ENCODE measurements at places on chromosomes 1 and 21.

GRCh38 chr1:88052167-88052566 lies 631.9 kb upstream of the PKN2 start:
- no peak overlapping the region for H3K4me3 ChIP-seq
- no peaks in the 10 kb centered on the region for H3K4me1 ChIP-seq
- H3K36me3 ChIP-seq: no peaks in the 10 kb centered on the region
- DNase-seq: no peak
- H3K27ac ChIP-seq: no peak overlapping the region

- no peaks in the 10 kb centered on the region for H3K27me3 ChIP-seq
- no peak overlapping the region for H3K27ac ChIP-seq
- peaks cover 5% of the 10 kb centered on the region for H3K36me3 ChIP-seq
- H3K4me1 ChIP-seq: peaks cover 2% of the 10 kb centered on the region
Measured at GRCh38 chr1:43719063-43719462, 11.7 kb downstream of the ST3GAL3 start.

- peak overlapping the region; percentile 65 for H3K4me3 ChIP-seq
- no peaks in the 10 kb centered on the region for H3K36me3 ChIP-seq
- DNase-seq: no peak
- peaks cover 10% of the 10 kb centered on the region for H3K4me1 ChIP-seq
- H3K27ac ChIP-seq: no peak overlapping the region
Measured at GRCh38 chr1:201739080-201739479, 89.9 kb upstream of the IPO9 start.

GRCh38 chr1:201319631-201320030 lies 36.3 kb downstream of the PKP1 start:
- DNase-seq: no peak
- H3K36me3 ChIP-seq: no peaks in the 10 kb centered on the region
- no peak overlapping the region for H3K4me3 ChIP-seq
- no peak overlapping the region for H3K27ac ChIP-seq
- peaks cover 6% of the 10 kb centered on the region for H3K27me3 ChIP-seq

GRCh38 chr1:26733982-26734381 lies 38.2 kb downstream of the ARID1A start:
- DNase-seq: peak; percentile 68
- peaks cover 60% of the 10 kb centered on the region for H3K36me3 ChIP-seq
- no peak overlapping the region for H3K4me3 ChIP-seq
- no peaks in the 10 kb centered on the region for H3K27me3 ChIP-seq

- no peak overlapping the region for H3K27ac ChIP-seq
- no peak for DNase-seq
- H3K36me3 ChIP-seq: no peaks in the 10 kb centered on the region
- H3K27me3 ChIP-seq: no peaks in the 10 kb centered on the region
- no peak overlapping the region for H3K4me3 ChIP-seq
- H3K4me1 ChIP-seq: no peaks in the 10 kb centered on the region
Measured at GRCh38 chr1:214120951-214121350, 133.2 kb downstream of the PROX1 start.

DNA sequence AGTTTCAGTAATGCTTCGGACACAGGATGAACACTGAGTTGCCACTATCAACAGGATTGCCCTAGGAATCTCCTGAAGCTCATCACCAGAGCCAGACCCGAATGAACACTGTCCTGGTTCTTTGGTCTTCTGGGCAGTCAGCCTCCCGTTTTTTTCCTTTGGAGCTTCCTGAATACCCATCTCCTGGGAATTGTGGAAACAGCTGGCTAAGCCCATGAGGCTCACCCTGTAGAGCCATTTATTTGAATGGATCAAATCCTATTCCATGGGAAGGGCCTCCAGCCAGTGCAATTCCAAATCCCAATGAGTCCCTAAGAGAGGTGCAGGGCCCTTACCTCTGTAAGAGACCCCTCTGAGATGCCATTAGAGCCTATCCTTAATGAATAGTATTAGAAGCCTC lies 5.9 kb downstream of the RCSD1 start:
- H3K4me3 ChIP-seq: peak overlapping the region; percentile 15
- no peak for DNase-seq
- peaks cover 89% of the 10 kb centered on the region for H3K4me1 ChIP-seq
- H3K36me3 ChIP-seq: peaks cover 63% of the 10 kb centered on the region
- no peaks in the 10 kb centered on the region for H3K27me3 ChIP-seq

GRCh38 chr21:38384675-38385426 lies 113.4 kb downstream of the ERG start:
- H3K27me3 ChIP-seq: peaks cover 9% of the 10 kb centered on the region
- H3K4me3 ChIP-seq: no peak overlapping the region
- H3K36me3 ChIP-seq: no peaks in the 10 kb centered on the region
- peaks cover 14% of the 10 kb centered on the region for H3K4me1 ChIP-seq

GRCh38 chr1:230869500-230869899 lies 1.2 kb upstream of the C1orf198 start:
- DNase-seq: no peak
- H3K36me3 ChIP-seq: no peaks in the 10 kb centered on the region
- peak overlapping the region; percentile 60 for H3K4me3 ChIP-seq
- no peak overlapping the region for H3K27ac ChIP-seq
- peaks cover 49% of the 10 kb centered on the region for H3K27me3 ChIP-seq

DNA sequence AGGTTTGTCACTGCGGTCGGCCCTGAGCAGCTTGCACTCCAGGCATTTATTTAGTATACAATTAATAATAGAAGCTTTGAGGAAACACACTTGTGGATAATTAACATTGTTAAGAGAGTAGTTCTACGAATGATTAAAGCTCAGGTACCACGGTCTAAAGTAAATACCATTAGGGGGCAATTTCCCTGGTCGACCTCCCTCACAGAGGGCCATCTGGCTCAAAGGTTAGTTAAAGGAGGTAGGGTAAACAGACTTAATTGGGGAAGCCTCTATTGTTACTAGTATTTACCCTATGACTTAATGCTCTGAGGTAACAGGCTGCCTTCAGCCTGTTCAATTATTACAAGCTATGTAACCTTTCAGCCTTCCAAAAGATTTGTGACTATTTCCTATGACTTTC lies 122.3 kb upstream of the SLC44A3 start:
- DNase-seq: no peak
- peaks cover 5% of the 10 kb centered on the region for H3K4me1 ChIP-seq
- no peak overlapping the region for H3K4me3 ChIP-seq
- H3K27ac ChIP-seq: no peak overlapping the region

- H3K36me3 ChIP-seq: no peaks in the 10 kb centered on the region
- H3K27me3 ChIP-seq: peaks cover 13% of the 10 kb centered on the region
- no peak for DNase-seq
- no peak overlapping the region for H3K27ac ChIP-seq
- peaks cover 7% of the 10 kb centered on the region for H3K4me1 ChIP-seq
- no peak overlapping the region for H3K4me3 ChIP-seq
Measured at GRCh38 chr1:70518106-70518505, 107.0 kb downstream of the CTH start.

DNA sequence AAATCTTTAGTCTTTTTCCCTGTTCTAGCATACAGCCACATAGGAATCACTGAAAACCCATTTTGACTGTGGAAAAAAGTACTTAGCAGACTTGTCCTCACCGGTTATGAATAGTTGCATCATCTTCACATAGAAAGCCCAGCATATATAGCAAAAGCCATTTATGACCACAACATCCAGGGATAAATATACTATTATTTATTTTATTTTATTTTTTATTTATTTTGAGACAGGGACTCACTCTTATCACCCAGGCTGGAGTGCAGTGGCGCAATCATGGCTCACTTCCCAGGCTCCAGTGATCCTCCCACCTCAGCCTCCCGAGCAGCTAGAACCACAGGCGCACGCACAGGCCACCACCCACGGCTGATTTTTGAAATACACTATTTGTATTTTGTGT lies 175.3 kb downstream of the GALNT2 start:
- peaks cover 21% of the 10 kb centered on the region for H3K4me1 ChIP-seq
- no peak overlapping the region for H3K27ac ChIP-seq
- DNase-seq: no peak

- no peaks in the 10 kb centered on the region for H3K36me3 ChIP-seq
- H3K4me1 ChIP-seq: no peaks in the 10 kb centered on the region
- no peak overlapping the region for H3K27ac ChIP-seq
- no peak for DNase-seq
- no peak overlapping the region for H3K4me3 ChIP-seq
Measured at GRCh38 chr1:12690156-12690555, 25.8 kb upstream of the AADACL3 start.

- no peak overlapping the region for H3K4me3 ChIP-seq
- H3K4me1 ChIP-seq: peaks cover 8% of the 10 kb centered on the region
- H3K36me3 ChIP-seq: no peaks in the 10 kb centered on the region
- no peaks in the 10 kb centered on the region for H3K27me3 ChIP-seq
- DNase-seq: no peak
- H3K27ac ChIP-seq: no peak overlapping the region
Measured at GRCh38 chr21:43812139-43812821, 22.9 kb downstream of the RRP1 start.

GRCh38 chr1:11822091-11822490 lies 16.1 kb downstream of the CLCN6 start:
- H3K4me1 ChIP-seq: no peaks in the 10 kb centered on the region
- no peak for DNase-seq
- H3K4me3 ChIP-seq: no peak overlapping the region
- H3K36me3 ChIP-seq: peaks cover 8% of the 10 kb centered on the region
- H3K27me3 ChIP-seq: no peaks in the 10 kb centered on the region
- no peak overlapping the region for H3K27ac ChIP-seq

GRCh38 chr1:111369177-111369576 lies 58.4 kb downstream of the OVGP1 start:
- peaks cover 2% of the 10 kb centered on the region for H3K4me1 ChIP-seq
- peaks cover 37% of the 10 kb centered on the region for H3K27me3 ChIP-seq
- no peaks in the 10 kb centered on the region for H3K36me3 ChIP-seq
- DNase-seq: no peak
- H3K27ac ChIP-seq: no peak overlapping the region
- no peak overlapping the region for H3K4me3 ChIP-seq

- no peak overlapping the region for H3K4me3 ChIP-seq
- no peak overlapping the region for H3K27ac ChIP-seq
- no peaks in the 10 kb centered on the region for H3K27me3 ChIP-seq
- DNase-seq: peak; percentile 56
Measured at GRCh38 chr21:38126666-38127303, 130.0 kb upstream of the KCNJ15 start.

GRCh38 chr1:186091222-186091720 lies 283.8 kb downstream of the TPR start:
- H3K4me1 ChIP-seq: no peaks in the 10 kb centered on the region
- no peak overlapping the region for H3K27ac ChIP-seq
- DNase-seq: no peak
- no peaks in the 10 kb centered on the region for H3K36me3 ChIP-seq

DNA sequence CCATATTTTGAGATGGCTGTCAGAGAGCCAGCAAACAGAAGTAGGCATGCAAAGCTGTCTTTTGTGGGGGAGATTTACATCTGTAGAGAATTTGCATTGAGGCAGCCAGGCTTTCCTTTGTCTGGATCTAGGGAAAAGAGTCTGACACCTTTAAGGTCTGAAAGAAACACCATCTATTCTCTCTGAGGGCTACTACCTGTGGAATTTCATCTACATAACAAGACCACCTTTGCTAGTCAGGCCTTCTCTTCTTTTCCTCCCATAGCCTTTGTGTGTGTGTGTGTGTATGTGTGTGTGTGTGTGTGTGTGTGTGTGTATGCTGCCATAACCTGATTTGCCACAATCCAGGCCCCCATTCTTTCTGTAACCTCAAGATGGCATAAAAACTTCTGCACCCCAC lies 28.4 kb upstream of the DMRTB1 start:
- DNase-seq: no peak
- H3K36me3 ChIP-seq: no peaks in the 10 kb centered on the region
- H3K27ac ChIP-seq: no peak overlapping the region
- peaks cover 11% of the 10 kb centered on the region for H3K27me3 ChIP-seq
- no peaks in the 10 kb centered on the region for H3K4me1 ChIP-seq
- no peak overlapping the region for H3K4me3 ChIP-seq

GRCh38 chr1:22959545-22960360 lies 12.9 kb downstream of the LACTBL1 start:
- DNase-seq: no peak
- H3K4me1 ChIP-seq: no peaks in the 10 kb centered on the region
- H3K27ac ChIP-seq: no peak overlapping the region
- peaks cover 11% of the 10 kb centered on the region for H3K27me3 ChIP-seq

GRCh38 chr1:169788402-169788801 lies 6.3 kb downstream of the METTL18 start:
- H3K27ac ChIP-seq: no peak overlapping the region
- H3K4me1 ChIP-seq: peaks cover 18% of the 10 kb centered on the region
- no peak for DNase-seq
- H3K36me3 ChIP-seq: peaks cover 17% of the 10 kb centered on the region

DNA sequence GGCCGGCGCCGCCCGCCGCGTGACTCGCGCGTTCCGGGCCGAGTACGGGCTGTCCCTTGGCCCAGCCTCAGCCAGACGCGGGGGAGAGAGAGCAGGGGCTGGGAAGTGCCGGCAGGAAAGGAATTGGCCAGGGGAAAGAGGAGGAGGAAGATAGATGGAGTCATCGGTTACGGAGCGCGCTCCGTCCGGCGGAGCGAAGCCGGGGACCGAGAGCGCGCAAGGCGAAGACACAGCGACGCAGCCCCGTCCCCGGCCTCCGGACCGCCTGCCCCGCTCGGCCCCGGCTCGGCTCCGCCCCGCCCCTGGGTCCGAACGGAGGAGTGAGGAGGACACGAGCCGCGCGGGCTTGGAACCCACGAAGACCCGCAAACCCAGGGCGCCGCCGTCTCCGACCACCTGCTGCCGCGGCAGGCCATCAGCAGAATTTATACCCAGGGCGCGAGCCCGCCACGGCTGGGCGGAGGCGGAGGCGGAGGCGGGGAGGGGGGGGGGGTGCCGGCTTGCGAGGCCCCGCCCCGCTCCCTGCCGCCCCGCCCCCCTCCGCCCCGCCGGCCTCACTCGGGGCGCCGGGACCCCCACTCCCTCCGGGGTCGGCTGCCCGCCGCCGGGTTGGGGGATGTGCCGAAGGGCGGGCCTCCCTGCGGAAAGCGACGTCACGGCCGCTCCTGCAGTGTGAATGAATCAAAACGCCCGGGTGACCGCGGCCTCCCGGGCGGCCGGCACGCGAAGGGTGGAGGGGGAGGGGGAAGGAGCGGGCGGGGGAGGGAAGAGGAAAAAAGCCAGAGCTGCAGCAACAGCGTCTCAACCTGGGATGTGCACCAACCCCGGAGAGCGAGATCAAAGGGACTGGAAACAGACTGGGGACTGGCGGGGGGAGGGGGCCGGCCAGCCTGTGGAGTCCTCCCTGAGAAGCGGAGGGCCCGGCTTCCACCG lies at the start of gene LHX4:
Gene LHX4 (plus strand): TSS at position 782 of the 933 bp plus-strand sequence. CDS start 266 bp downstream, outside the sequence.
- H3K4me1 ChIP-seq: peaks cover 28% of the 10 kb centered on the region
- peaks cover 81% of the 10 kb centered on the region for H3K27me3 ChIP-seq
- DNase-seq: peak; percentile 47

DNA sequence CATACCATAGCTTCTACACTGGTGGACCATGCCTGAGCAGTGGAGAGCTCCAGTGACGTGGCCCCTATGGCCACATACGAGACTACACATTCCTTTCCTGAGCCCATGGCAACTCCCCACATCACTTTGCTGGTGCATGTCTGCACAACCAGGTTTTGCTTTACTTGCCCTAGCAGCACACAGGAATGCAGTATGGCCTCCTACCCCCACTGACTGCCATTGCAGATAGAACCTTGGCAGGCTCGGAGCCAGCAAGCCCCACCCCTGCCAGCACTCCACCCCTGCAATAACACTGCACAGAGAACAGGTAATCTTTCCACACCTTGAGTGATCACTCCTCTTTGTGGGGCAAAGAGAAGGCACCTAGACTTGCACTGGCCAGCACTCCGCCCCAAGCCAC lies 531.9 kb upstream of the CAMK1G start:
- H3K4me3 ChIP-seq: no peak overlapping the region
- no peaks in the 10 kb centered on the region for H3K4me1 ChIP-seq
- DNase-seq: no peak
- no peaks in the 10 kb centered on the region for H3K27me3 ChIP-seq
- H3K27ac ChIP-seq: no peak overlapping the region
- H3K36me3 ChIP-seq: no peaks in the 10 kb centered on the region

GRCh38 chr1:7536891-7537591 lies 234.1 kb upstream of the VAMP3 start:
- H3K4me3 ChIP-seq: no peak overlapping the region
- no peaks in the 10 kb centered on the region for H3K36me3 ChIP-seq
- H3K27ac ChIP-seq: no peak overlapping the region
- no peak for DNase-seq
- no peaks in the 10 kb centered on the region for H3K27me3 ChIP-seq
- no peaks in the 10 kb centered on the region for H3K4me1 ChIP-seq

All from activated CD8-positive, alpha-beta memory T cell treated with anti-CD3 and anti-CD28 coated beads, Interleukin-2, amount 10 ng/mL, durations not matched to agents 7 days and 5 days (primary cell).